ENCODE measurements at places on chromosomes 2 and 18.

- no peak for DNase-seq
Observed at GRCh38 chr2:56334622-56335021, 150.8 kb downstream of the CCDC85A start.

- peak; percentile 93 for DNase-seq
Observed at GRCh38 chr2:10278029-10278762, 24.5 kb upstream of the HPCAL1 start.

- DNase-seq: no peak
Observed at GRCh38 chr2:127637725-127638252, 8.2 kb upstream of the GPR17 start.

DNA sequence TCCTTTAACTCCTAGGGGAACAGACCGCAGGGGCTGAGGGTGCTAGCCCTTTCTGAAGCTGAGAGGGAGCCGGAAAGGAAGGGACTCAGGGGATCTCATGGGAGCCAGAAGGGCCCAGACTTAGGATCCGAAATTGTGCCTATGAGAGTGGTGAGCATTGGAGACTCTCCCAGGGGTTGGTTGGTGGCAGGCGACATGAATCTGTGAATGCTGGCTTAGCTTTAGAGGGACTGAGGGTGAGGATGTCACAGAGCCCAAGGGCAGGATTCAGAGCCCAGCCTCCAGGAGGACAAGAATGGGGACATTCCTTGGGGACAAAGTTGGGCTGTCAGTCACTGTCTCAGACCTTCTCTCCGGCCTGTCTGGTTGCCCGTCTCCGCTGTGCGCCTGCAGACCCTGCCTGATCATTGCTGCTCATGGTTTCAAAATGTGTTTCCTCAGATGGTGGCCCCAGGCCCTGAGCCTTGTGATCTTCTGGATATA, 17.5 kb downstream of the GNLY start:
- DNase-seq: no peak

DNA sequence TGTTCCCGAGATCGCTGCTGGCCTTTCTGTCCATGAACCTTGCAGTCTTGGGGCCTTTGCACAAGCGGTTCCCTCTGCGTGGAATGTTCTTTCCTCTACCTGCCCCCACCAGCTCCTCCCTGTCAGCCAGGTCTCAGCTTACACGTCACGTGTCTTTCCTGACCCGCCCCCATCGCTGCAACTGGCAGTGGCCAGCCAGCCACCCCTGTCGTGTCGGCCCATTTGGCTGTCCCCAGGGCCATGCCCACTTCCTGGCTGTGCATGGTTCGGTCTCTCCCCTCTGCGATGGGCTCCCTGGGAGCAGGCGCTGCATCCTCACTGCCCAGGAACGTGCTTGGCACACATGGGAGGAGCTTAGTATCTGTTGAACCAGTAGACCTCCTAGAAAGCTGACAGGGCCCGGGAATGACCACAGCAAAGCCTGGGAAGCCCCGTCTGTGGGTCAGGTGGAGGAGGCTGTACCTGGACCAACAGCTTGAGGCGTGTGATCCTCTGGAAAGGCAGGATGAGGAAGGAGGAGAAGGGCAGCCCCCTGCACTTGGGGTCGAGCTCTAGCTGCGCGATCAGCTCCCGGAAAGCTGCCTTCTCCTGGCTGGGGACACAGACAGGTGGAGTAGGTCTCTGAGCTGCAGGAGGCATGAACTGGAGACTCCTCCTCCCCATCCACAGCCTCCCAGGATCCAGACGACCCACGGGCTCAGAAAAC, 21.0 kb downstream of the SNORC start:
- DNase-seq: peak; percentile 64

DNA sequence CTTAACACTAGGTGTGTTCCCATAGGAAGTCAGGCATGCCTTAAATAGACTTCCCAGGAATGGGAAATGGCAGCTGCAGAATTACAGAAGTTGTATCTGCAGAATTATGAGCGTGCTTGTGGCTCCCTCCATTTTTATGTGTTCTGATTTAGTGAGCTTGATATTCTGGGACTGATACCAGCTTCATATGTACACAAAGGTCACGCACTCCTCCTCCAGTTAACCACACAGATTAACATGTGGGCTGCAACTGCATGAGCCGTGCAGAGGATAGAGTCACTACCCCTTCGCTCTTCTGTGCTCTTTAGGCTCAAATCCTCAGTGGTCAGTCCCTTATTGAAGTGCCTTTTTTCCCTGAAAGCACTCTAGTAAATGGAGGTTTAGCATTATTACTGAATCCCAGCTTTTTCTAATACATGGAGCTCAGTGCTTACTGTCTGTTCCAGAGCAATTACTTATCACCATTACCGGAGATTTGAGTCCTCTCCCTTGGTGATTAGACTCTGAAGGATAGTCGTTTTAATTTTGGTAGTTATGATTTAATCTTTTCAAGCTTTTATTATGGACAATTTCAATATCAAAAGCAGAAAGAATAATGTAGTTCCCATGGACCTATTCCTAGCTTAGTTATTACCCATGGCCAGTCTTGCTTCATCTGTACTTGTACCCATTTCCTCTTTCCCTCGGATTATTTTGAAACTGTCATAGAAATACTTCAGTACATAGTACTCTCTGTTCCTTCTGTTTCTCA, 238.3 kb downstream of the PRKCE start:
- DNase-seq: no peak

DNA sequence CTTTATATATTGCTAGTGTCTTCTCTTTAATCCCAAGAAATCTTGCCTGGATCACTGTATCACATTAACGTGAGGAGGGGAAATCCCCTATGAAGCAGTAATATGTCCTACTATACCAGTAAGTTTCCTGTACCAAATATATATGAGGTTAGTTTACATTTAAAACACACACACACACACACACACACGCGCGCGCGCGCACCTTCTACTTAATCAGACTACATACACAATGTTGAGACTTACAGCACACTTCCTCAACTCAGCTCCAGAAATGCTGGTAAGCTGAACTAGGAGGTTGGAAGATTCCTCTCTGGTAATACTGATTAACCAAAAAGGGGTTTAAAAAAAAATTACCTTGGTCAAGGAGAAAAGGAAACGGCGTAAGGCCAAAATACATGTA, 49.3 kb downstream of the USP34 start:
- no peak for DNase-seq

DNA sequence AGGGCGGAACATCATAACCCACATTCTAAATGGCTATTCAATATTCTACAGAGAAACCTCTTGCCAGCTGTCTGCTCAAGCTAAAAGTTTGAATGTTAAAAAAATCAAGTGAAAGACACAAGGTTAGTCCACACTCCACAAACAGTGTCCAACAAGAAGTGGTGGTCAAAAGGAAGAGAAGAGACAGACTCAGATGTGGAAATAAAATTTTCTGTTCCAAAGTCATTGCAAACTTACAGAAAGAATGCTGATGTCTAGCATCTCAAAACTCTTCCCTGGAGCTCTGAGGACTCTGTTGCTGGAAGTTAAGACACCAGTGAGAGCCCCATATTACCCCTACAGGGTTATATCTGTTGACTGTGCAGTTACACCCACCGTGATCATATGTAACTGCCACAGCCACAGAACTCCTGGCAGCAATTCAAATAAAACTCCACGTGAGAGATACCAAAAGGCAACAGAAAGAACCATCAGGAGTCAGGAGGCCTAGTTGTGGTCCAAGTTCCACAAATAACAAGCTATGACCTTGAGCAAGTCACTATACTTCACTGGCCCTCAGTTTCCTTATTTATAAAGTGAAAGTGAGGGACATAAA, 60.9 kb downstream of the AAK1 start:
- no peak for DNase-seq

DNA sequence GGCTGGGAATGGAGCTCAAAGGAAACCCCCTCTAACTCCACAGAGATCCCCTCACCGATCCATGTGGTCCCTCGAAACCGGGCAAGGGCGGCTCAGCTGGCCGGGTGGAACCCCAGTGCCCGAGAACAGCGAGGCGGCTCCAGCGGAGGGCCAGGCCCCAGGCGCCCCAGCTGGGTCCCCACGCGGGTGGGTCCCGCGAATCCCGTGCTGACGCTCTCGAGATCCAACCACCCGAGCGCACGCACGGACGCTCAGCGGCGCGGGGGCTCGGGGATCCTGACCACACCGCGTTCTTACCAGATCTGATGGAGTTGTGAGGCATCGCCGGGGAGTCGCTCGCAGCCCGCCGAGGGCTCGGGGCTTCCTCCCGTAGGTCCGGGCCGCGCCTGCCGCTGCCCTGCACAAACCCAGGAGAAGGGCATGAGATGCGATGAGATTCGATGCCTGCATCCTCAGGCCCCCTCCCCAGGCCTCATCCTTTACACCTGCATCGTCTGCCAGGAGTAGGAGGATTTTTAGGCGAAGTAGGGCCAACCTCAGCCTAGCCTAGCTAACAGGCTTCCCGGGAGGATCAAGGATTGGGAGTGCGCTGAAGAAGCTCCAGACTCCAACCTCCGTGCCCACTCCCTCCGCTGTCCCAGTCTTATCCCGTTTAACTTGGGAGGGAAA, 514 bp downstream of the PAX8 start:
- peak; percentile 72 for DNase-seq

DNA sequence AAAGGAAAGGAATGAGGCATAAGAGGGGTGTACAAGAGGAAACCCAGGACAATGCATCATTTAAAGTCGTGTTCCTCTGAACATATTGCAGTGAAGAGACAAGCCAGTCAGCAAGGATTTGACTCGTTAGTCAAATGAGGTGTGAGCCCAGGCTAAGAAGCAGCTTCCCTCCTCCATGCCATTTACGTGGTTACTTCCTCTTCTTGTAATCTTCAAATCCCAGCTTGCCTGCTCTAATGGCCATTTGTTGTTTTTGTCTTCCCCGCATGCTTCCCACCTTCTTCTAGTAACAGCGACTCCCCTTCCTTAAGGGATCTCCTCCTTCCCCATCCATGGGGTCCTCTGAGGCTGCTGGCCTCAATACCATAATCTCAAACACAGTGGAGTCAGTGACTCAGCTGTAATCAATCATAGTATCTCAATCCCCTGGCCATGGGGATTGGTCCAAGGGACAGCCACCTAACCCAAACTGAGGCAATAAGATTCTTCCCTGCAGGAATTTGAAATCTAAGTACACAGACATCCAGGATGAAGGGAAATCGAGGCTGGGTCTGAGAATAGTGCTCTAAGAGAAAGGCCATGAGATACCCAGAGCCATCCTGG, 37.6 kb downstream of the SLC14A1 start:
- DNase-seq: no peak

DNA sequence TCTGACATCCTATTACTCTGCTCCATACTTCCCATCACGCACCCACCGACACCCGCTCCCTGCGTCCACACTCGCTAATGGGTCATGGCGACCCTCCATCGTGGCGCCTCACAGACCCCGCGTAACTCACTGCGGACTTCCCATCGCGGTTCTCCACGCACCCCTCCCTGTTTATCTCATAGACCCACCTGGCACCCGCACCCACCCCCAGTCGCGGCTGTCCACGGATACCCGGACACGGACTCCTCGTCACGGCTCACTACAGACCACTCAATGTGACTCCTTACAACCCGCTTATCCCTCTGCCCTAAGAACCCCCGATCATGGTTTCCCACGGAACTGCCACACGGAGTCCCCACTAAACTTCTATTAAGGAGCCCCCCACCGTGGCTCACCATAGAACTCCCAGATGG, 458 bp downstream of the CXXC1 start:
- peak; percentile 80 for DNase-seq

- no peak for DNase-seq
Observed at GRCh38 chr18:9926223-9926894, 12.5 kb downstream of the VAPA start.

DNA sequence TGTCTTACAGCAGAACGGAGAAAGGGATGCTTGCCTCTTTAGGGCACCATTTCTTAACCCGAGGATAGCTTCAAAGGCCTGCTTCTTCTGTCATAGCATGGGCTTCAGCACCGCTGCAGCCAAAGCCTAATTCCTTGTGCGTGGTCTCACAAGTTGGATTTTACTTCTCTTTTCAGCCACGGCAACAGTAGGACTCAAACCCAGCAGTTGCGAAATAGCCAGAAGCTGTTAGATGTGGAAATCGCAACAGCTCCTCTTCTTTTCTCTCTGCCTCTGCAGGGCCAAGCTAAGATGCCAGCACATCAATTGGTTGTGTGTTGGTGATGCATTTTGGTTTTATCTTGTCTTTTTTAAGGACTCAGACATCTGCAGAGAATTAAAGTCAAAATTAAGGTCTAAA, 3.1 kb downstream of the NRXN1 start:
- DNase-seq: no peak

DNA sequence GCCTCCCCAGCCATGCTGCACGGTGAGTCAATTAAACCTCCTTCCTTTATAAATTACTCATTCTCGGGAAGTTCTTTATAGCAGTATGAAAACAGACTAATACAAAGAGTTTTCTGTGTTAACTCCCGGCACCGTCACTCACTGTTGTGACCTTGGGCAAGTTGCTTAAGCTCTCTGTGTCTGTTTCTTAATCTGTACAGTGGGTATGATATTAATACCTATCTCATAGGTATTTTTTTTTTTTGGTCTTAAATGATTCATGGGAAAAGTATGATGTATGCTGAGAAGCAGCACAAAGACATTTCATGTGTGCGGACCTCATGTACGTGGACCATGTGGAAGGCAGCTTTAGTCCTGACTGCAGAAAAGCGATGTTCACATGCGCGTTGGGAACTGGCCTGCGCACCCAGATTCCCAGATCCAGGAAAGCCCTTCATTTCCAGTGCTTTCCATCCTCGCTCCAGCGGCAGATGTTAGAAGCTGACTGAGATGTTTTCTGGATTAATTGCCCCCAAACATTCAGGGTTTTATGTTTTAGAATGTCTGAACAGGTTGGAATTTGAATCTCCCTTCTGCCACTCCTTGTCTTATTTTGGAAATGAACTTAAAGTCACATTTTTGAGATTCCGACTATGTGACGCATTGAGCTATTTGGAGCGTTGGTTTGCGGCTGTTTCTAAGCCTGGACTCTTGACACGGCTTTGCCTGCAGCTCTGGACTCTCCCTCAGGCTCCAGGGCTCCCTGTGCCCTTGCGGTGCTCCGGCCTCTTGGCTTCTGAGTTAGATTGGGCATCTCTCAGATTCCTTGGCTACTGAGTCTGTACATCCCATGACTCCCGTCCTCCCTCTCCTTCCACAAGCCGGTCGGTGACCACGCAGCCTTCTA, 61.4 kb downstream of the SLC4A3 start:
- no peak for DNase-seq

- DNase-seq: no peak
Observed at GRCh38 chr18:51621113-51621863, 423.8 kb upstream of the MEX3C start.

DNA sequence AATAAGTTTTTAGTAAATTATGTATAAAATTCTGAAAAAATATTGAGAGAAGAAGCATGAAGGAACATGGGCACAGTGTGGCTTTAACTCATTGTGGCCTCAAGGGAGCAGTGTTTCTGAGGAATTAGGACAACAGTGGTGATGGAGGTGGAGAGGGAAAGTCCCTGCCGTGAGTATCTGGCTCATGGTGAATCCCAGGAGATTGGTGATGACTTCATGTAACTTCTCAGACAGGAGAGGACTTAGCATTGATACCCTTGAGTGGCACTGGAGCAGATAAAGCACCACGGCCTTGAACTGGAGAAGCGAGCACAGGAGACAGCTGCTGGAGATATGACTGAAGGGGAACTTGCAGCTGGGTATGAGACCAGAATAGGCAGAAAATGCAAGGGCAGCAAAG, 35.0 kb upstream of the LRP1B start:
- no peak for DNase-seq

All from posterior vena cava (tissue), 2 donors.